MM.1S (cell line): ENCODE measurements at places on chromosomes 16 and 17.

- no peak for DNase-seq
Measured at GRCh38 chr16:16086653-16087446, 136.4 kb downstream of the ABCC6 start.

GRCh38 chr17:40062329-40063186, at the start of gene THRA:
Gene THRA (plus strand): TSS chr17:40062965. CDS start chr17:40074489, 11,524 bp downstream.
- peak; percentile 72 for DNase-seq

GRCh38 chr17:59607061-59607460, 12.6 kb upstream of the CLTC start:
- DNase-seq, result no peak

DNA sequence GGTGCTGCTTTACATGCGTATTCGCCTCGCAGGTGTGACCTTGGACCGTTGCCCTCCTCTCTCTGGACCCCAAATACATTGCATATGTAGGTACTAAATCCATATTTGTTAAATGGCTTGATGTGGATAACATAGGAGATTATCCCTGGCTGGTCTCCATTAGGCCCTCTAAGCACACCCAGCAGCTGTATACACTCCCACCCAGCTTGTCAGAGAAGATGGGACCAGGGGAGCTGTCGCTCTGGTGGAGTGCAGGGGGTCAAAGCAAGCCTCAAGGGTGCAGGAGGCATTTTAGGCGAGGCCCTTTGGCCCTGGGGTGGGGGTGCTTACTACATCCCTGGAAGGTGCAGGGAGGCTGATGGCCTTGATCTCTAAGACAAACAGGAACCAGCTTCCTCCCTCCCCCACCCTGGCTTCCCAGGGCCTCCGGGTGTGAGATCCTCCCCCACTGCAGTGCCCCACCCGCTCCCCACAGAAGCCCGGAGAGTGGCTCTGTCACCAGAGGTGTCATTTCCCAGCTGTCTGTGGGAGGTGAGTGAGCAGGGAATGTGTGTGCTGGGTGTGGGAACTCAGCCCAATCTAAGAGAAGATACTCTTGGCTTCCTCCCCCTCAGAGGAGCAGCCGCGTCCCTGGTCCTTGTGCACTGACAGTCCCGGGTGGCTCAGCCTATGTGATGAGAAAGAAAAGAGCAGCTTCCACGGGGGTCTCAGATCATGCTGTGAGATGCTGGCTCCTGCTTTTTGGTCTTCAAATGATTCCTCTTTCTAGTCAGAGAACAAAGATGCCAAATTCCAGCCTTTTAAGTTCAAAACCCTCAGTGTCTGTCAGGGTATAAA, 1.4 kb upstream of the VAMP2 start:
- DNase-seq, result no peak

DNA sequence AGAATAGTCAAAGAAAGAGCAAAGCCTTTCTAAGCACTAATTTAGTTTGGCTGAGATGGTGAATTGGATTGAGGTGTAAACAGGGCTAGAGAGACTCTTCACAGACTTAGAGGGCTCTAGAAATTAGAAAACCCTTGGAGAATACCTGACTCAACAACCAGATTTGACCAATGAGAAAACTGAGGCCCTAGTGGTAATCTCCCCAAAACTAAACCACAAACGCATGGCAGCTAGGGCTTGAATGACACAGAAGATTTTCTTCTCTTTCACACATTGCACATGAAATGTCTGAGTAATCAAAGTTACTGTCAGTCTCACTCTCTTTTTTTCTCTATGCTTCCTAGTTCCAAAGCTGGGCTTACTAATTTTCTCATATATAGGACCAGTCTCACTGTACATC, 314.5 kb upstream of the KCNJ16 start:
- no peak for DNase-seq
